ENCODE measurements at places on chromosomes 16 and 17.
A peak's percentile ranks its signal among the peaks of the same experiment; 100 is the strongest.

GRCh38 chr17:53273126-53273525, 549.6 kb upstream of the KIF2B start:
- no peak for DNase-seq

- no peak for DNase-seq
Observed at GRCh38 chr17:79556271-79556670, 54.6 kb downstream of the RBFOX3 start.

DNA sequence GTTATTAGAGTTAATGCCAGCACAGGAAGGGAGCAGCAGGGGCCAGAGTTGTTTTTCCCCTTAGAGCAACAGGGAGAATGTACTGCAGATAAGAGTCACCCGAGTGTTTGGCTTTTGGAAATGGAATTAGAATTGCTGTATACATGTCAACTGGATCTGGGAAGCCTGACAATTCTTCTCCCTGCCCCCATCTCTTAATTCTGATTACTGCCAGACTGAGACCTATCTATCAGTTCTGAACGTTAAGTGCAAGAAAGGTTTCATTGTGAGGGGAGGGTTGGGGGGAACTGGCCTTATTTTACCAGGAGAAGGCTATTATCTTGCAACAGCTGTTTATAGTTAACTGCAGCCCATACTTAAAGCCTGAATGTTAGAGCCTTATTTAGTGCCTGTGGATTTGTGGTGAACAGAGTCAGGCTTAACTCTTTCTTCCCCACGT, 424.5 kb upstream of the CDH11 start:
- peak; percentile 82 for DNase-seq

DNA sequence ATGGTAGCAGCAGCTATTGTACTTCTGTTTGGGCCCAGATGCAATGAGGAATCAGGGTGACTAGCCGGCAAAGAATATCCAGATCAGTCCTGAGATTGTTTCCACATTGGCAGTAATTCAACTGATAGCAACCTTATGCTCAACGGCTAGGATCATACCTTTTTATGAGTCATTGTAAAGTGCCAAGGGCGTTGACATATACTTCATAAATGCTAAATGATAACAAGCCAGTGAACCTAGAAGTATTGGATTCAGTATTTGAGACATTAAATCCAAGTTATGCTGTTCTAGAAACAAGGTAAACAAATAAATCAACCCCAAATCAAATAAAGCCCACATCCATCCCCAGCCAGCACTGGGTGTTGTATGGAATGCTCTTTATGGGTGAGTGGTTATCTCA, 207.1 kb upstream of the ZFHX3 start:
- no peak for DNase-seq

- no peak for DNase-seq
Observed at GRCh38 chr16:87253536-87253935, 63.7 kb downstream of the C16orf95 start.

DNA sequence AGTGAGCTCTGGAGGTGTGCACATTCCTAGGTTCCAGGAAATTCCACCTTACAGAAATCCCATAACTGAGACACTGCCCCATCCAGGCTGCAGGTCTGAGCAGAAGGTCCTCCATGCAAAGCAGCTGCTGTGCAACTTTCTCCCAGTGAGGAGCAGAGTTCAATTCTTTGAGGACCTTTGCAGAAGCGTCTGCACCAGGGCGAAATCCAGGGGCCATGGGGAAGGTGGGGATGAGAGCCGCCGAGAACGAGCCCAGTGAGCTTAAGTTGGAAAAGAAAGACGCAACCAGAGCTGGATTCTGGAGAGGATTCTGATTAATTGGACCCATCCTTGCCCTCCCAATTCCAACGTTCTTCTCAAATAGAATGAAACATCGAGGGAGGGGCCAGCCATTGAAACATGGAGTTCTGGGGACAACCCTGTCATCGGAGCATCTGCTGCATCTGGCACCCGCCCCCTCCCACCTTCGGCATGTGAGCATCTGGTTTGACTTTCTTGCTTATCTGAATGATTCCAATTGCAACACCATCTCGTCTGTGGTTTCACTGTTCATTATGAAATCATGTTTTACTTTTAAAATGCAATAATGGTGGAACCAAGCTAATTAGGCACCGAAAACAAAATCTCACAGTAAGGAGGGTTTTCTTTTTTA, 190.6 kb upstream of the FOXF1 start:
- DNase-seq: peak; percentile 85

DNA sequence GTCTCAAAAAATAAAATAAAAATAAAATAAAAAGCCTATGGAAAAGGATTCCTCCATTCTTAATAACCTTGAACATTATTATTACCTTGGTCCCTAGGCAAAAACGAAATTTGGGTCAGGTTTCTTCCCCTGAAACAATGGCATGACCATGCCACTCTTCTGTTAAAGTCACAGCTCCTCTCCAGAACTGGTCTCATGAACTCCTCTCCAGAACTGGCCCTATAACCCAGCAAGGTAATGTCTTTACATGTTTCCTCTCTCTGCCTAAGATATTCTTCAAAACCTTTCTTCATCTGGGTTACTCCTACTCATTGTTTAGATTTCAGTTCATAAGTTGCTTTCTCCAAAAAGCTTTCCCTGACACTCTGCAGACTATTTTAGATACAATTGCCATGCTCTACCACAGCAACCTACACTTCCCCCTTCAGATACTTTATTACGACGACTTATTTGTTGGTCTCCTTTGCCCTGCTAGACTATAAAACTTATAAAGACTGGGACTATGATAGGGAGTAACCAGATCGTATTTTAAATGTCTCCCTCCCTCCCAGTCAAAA, 13.5 kb downstream of the TRIM37 start:
- no peak for DNase-seq

DNA sequence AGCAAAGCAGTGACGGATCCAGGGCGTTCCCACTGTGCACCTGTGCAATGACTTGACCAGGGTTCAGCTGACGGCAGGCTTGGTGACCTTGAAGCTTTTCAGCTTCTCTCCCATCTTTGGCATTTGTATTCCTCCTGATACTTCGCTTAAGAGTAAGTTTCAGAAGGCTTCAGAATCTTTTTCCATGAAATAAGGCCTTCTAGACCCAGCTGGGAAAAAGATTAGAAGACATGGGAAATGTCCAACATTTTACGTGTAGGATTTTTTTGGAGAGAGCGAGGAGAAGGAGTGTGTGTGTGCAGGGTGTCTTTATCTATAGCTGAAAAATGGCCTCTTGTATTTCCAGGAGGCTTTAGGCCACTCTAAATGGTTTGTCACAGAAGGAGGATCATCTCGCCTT, 104.1 kb downstream of the BANP start:
- no peak for DNase-seq

GRCh38 chr17:35732806-35733136, 1.3 kb downstream of the RASL10B start:
- no peak for DNase-seq

GRCh38 chr16:9885467-9885866, 296.8 kb downstream of the GRIN2A start:
- DNase-seq: no peak

- DNase-seq: no peak
Observed at GRCh38 chr17:81807839-81808238, 3.9 kb downstream of the GCGR start.

DNA sequence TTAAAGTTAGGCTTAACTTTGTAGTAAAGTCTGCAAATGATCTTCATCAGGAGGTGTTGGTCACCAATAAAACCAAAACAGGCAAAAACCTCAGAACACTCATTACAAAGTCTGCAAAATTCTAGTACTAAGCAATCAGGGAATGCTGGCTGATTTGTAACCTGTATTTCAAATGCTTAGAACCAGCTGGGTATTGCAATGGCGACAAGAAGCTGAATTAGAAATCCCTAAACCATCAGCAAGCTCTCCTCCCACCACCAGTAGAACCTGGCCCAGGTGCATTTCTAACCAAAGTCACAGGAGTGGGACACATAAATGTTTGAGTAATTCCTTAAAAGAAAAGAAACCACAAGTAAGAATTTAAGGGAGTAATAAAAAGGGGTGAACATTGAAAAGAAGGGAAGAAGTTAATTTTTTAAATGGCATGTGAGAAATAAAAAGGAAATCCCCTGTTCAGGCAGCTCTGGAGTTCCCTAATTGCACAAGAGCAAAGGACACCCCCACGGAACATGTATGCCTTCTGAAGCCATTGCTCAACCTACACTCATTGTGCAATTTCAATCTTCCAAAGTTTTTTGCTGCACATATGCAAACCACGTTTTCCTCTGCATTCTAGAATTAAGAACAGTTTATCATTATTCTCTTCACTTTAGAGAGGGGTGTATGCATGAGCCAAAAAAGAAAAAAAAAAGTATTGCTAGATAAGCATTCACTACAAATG, 102.9 kb downstream of the HIC1 start:
- DNase-seq: peak; percentile 99

DNA sequence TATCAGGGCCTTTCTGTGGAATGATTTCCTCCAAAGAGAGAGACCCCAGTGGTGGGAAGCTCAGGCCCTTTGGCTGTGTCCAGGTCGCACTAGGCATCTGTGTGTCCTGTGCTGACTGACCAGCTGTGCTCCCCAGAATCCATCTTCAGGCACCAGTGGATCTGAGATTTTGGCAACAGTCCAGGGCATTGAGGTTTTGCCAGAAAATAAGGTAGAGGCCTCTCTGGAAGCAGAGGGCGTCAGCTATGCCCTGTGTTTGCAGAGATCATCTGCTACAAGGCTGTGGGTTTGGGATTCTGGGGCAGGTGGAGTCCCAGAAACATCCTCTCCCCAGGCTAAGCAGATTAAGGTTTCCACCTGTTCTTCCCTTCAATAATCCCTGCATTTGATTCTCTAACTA, 57.5 kb upstream of the TOB1 start:
- DNase-seq: no peak

GRCh38 chr17:494601-495265, 142.1 kb upstream of the RPH3AL start:
- DNase-seq: no peak

DNA sequence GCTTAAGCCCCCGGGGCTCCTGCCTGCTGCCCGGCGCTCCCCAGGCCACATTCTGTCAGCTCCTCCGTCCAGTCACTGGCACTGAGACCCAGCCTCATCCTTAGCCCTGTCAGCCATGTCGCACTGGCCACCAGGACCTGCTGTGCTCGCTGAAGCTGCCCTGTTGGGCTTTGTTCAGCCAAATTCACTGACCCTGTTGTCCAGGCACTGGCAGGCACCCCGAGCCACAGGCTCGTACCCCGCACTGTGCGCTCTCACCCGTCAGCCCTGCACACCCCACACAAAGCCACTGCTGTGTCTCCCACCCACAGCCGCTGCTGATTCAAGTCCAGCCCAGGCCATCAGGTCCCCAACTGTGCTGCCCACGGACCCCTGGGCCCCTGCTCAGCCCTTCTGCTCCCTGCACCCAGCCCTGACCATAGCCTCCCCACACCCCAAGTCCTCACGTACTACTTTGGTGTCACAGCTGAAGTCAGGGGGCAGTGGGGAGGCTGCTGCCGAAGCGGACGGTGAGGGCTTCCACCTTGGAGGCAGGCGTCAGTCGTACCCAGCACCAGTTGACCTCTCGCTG, 131.5 kb upstream of the CHMP6 start:
- DNase-seq: no peak

- no peak for DNase-seq
Observed at GRCh38 chr16:68387301-68387700, 61.0 kb downstream of the SMPD3 start.

- DNase-seq: no peak
Observed at GRCh38 chr16:12205378-12206097, 229.0 kb downstream of the SNX29 start.

DNA sequence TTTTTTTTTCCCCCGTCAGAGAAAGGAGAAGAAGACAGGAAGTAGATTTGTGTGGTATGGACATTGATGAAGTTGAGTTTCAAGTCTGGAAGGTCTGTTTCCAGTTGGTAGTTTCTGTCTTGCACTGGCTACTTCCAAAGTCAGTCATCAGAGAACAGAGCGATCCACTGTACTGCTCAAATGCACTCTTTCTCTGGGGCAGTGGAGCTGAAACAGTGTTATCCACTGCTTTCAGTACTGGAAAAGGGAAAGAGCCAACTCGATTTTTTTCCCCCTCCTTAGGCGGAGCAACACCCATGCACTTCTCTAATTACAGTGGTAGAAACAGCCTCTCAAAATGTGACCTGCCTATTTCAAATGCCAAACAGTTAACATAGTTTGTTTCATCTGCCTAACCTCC, 7.4 kb downstream of the PRKCA start:
- no peak for DNase-seq

- peak; percentile 92 for DNase-seq
Observed at GRCh38 chr17:80782536-80783427, 208.9 kb upstream of the CHMP6 start.

GRCh38 chr17:82277851-82278250, 4.4 kb upstream of the CSNK1D start:
- DNase-seq: no peak
